Stimulated activated CD8-positive, alpha-beta memory T cell treated with anti-CD3 and anti-CD28 coated beads, Interleukin-2, amount 100 ng/mL, for 1 hour (primary cell): ENCODE measurements at places on chromosomes 7 and 10.

DNA sequence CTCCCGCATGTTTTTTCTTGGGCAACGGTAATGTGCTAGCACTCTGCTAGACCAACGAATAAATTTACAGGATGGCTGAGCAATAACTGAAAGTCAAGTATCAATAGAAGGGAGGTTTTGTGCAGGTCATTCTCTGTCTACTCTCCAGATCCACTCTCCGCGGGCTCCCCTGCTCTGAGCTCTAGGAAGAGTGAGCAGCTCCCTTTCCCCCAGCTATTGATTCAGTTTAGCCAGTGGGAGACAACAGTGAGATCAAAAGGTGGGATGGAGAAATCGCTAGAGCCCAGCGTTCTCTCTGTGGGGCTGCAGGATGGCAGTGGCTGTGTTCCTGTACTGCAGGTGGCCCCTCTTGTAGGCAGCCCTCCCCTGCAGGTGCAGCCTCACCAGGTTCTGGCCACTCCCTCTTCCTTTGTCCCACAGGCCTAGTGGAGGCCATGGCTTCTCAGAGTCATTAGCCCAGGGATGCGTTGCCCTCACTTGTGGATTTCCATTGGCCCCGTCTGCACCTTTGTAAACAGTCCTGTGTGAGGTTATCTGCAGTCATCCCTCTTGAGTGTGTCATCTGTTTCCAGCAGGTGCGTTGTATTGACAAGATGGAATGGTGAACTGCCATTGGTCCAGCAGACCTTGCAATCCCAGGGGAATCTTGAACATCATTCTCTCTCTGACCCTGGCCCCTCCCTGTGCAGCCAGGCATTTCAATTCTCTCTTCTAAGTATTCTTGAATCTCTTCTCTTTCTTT, 11.1 kb downstream of the MSRB2 start:
- DNase-seq: no peak

GRCh38 chr10:104128214-104128613, 6.2 kb downstream of the SFR1 start:
- DNase-seq: no peak

- DNase-seq: no peak
Measured at GRCh38 chr7:73988197-73988596, 39.8 kb upstream of the ELN start.

GRCh38 chr7:131370523-131370968, 42.9 kb downstream of the MKLN1 start:
- no peak for DNase-seq

DNA sequence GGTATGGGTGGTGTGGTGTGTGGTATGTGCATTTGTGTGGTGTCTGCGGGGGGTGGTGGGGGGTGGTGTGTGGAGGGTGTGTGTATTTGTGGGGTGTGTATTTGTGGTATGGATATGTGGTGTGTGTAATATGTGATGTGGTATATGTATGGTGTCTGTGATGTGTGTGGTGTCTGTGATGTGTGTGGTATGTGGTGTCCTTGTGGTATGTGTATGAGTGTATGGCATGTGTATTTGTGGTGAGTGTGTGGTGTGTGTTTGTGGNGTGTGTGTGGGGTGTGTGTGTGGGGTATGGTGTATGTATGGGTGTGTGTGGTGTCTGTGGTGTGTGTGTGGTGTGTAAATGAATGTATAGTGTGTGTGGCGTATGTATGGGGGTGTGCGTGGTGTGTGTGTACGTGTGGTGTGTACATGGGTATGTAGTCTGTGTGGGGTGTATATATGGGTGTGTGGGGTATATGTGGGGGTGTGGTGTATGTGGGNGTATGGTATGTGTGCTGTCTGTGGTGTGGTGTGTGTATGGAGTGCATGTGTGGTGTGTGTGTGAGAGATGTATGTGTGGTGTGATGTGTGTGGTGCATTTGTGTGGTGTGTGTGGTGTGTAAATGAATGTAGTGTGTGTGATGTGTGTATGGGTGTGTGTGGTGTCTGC, 27.1 kb upstream of the CHST15 start:
- DNase-seq: no peak
